Suppressor macrophage (primary cell): ENCODE measurements at places on chromosomes 2 and 18.

DNA sequence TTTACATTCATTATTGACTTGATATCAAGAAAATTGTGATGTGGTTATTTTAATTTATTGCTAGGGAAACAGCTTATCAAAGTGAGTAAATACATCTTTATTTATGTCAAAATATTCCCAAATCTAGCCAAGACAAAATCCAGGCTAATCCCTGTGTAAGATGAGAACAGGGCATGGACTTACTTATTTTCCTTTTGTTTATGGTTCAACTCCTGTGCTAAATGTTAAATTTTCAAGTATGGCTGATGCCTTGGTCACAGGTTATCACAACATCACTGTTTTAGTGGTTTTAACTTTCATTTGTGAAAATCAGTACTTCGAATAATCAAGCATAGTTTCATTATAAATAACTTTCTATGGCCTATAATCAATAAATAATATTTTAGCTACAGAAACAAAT lies 657.0 kb upstream of the SYT4 start:
- DNase-seq = no peak

DNA sequence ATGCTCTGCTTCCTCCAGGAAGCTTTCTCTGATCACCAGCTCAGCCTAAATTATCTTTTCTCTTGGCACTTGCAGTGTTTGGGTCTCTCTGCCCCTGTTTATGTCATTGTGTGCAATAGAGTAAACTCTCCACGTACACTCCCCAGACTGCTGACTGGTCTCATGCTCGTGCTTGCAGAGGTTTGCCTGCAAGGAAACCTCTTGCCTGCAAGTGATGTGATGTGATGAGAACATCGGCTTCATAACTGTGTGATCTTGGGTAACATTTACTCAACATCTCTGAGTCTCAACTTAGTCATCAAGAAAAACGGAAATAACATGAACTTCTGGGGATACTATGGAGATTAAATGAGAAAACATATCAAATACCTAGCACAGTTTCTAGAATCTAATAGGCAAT lies 92.3 kb downstream of the BIN1 start:
- DNase-seq = peak; percentile 75

DNA sequence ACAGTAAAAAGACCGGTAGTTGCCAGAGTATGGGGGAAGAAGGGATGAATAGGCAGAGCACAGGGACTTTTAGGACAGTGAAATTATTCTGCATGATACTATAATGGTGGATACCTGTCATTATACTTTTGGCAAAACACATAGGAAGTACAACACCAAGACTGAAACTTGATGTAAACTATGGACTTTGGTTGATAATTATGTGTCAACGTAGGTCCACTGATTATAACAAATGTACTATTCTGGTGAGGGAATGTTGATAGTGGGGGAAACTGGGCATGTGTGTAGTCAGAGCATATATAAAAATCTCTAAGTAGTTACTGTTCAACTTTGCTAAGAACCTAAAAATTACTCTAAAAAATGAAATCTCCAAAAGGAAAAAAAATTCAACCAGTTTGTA lies 629.7 kb downstream of the CCDC85A start:
- no peak for DNase-seq

DNA sequence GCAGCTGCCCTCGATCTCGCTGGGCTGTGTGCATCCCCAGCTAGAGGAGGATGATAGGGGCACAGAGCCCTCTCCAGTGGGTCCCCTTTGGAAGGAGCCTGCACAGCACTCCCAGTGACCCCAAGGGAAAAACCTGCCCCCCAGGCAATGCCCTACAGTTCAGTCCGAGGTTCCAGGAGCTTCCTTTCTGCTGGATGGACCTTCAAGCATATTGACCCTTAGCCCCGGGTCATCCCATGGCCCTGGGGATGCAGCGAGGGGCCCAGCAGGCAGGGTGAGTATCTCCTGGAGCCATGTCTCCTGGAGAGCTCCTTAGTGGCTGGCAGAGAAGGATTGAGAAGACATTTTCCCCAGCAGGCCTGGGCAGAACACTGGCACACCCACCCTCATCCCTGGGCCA lies 45.4 kb upstream of the CTDP1 start:
- DNase-seq = no peak

DNA sequence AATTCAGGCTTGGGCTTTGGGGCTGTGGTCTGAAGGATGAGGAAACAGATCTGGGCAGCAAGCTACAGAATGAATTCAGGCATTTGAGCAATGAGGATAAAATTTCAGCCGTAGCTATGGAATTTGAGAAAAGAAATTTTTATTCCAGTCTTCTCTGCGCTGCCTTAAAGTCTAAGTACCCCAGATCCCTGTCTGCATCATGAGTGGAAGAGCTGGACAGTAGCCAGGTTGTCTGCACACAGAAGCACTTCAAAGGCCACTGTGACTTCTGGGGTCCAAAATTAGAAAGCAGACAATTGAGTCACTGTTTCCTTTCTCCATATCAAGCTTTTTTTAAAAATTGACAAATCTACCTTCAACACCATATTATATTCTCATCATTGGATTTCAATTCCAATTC lies 787.6 kb upstream of the GCFC2 start:
- no peak for DNase-seq

- DNase-seq = no peak
Measured at GRCh38 chr2:161981679-161982250, 92.2 kb downstream of the DPP4 start.

GRCh38 chr2:222535477-222535876 lies 111.1 kb downstream of the SGPP2 start:
- DNase-seq = no peak

DNA sequence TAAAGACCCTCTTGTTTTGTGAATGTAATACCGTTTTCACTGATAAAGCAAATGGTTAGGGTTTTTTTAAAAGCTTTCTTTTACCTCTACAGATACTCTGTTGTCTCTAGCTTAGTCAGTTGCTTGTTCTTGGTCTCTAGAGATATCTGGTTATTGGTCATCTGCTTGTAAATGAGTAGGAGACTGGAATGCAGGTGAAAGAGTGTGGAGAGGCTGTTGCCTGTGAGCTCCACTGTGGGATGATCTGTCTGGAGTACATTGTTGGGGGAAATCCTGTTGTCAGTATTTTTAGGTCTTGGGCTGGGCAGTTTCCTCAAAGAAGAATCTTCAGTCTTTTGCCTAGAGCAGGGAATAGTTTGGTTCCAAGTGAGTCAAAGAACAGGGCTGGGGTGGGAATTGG lies 67.7 kb downstream of the SMCHD1 start:
- no peak for DNase-seq

GRCh38 chr2:118791483-118791882 lies 56.0 kb downstream of the EN1 start:
- no peak for DNase-seq

DNA sequence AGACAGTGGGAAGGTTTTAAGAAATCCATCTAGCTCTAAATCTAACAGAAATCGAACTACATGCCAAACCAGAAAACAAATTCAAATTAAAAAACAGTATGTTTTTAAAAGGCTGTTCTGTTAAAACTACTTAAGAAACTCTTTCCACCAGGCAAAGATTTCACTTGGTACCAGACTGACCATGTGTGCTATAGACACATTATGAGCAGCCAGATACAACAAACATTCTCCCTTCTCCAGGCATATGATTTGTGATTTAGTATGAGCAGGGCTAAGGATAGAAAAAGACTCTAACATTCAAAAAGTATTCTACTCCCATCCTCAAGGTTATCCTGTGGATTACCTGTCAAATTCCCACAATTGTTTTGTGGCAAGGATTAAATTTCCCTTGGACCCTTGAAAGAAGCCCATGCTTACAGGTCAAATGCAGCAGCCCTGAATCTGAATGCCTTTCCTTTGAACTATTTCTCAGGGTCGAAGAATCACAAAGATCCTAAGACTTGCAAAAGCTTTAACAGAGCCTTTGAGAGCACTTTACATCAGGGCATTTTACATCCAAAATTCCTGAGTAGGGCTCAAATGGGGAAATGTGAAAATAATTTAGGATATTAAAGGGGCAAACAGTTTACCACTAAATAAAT lies 42.5 kb upstream of the TTC32 start:
- no peak for DNase-seq

- DNase-seq = no peak
Measured at GRCh38 chr18:13453714-13454113, 235.2 kb downstream of the LDLRAD4 start.

GRCh38 chr2:62665446-62665845 lies 40.1 kb upstream of the EHBP1 start:
- DNase-seq = no peak

GRCh38 chr18:23057096-23057495 lies 78.2 kb upstream of the CABLES1 start:
- DNase-seq = no peak

DNA sequence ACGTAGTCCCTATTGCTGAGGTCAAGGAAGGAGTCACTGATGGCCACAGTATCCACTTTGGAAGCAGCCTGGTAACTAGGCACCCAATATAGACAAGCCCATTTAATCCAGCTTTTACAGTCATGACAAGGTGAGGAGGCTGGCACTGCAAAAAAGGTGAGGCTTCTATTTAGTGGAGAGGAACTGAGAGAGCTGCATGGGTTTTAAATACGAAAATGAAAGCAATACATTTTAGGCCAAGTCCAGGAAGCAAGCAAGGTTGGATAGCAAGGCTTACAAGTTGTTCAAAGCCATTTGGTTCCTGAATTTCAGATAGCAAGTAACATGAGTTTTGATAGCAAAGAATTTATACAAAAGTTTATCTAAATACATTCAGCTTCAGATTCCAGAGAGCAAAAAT lies 80.4 kb downstream of the SGPP2 start:
- no peak for DNase-seq

DNA sequence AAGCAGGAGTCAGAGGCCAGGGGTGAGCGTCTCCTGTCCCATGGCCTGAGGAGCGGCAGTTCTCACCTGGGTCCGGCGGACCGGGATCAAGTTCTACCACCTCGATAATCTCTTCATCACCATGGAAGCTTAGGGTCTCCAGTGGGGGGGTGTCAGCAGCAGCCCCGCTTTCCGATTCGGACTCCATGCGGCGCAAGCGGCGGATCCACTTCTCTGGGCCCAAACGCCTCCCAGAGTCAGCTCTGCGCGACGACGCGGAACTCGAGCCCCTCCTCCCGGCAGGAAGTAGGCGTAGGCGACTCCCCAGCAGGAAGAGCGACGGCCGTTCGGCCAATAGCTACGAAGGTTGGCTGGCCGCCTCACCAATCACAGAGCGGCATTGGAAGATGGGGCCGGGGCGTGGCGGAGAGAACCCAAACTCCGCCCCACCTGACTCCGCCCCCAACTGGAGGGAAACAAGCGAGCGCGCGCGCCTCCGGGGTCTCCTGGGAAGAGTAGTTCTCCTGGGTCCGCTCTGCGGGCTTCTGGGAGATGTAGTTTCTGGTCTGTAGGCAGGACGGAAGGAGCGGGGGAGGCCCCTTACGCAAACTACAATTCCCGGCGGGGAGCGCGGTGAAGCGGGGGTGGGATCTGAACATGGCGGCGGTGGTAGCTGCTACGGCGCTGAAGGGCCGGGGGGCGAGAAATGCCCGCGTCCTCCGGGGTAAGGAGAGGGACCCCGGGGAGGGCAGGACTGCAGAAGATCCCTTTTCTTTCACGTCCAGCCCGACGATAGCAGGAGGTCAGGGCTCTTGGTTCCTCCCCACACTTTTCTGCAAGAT lies at the start of the genes AAMP and PNKD:
Gene AAMP (minus strand): TSS at position 238 of the 821 bp plus-strand sequence. CDS start 51 bp downstream, at position 187.
Gene PNKD (plus strand): TSS at position 620 of the 821 bp plus-strand sequence. CDS start 17 bp downstream, at position 637.
- peak; percentile 100 for DNase-seq

- DNase-seq = no peak
Measured at GRCh38 chr2:145721681-145722080, 1201.8 kb upstream of the ZEB2 start.

- DNase-seq = no peak
Measured at GRCh38 chr2:127651971-127652550, 6.1 kb downstream of the GPR17 start.

DNA sequence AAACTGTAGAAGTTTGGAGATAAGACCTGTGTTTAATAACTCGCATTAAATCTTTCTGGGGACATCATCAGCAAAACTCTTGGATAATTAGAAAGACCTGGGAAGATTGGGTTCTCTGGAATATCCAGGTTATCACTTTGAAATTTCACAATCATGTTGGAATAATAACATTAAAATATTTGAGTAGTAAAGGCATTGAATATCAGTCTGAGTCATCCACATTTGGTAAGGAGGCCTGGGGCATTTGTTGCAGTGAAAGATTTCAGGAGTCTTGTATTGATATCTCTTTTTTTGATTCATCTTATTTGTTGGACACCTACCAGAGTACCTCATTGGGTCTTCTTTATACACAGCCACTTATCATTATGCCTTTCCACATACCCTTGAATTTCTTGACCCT lies 95.9 kb downstream of the EPB41L5 start:
- DNase-seq = peak; percentile 12

GRCh38 chr2:176124947-176125771 lies 2.6 kb downstream of the HOXD9 start:
- DNase-seq = no peak

DNA sequence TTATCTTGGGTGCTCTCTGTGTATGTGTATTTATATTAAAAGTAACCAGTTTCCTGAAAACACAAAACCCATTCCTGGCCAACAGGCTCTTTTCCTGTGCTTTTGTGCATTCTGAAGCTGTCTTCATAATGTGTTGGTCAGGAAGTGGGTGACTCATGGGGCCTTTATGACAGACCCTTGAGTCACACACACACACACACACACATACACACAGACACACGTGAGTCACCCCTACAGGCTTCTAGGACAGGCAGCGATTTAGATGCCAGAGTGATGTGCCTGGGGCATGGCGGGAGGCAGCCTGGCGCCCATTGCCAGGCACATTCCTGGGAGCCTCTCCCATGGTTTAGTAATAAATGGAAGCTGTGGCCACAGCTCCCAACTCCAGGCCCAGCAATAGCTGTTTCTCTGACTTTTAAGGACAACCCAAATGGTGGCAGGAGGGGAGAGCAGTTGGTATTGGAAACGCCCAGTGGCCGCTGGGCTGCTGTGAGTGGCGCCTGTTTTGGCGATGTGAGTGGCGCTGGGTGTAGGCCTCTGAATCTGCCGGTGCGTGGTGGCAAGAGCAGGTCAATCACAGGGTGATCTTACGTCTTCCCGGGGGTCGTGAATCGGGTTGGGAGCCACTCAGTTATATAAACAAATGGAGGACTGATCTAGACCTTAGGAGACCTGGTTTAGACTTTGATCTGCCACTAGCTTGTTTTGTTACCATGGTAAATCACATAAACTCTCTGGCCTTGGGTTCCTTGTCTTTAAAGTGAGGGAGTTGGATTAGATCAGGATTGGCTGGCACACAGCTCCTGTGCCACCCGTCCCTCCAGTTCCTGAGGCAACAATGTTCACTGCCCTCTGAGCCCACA lies 150.7 kb upstream of the DLX2 start:
- peak; percentile 92 for DNase-seq

- DNase-seq = no peak
Measured at GRCh38 chr2:23198316-23199114, 186.5 kb upstream of the KLHL29 start.
